ENCODE measurements at places on chromosomes 5 and 9.
A peak's percentile ranks its signal among the peaks of the same experiment; 100 is the strongest.

DNA sequence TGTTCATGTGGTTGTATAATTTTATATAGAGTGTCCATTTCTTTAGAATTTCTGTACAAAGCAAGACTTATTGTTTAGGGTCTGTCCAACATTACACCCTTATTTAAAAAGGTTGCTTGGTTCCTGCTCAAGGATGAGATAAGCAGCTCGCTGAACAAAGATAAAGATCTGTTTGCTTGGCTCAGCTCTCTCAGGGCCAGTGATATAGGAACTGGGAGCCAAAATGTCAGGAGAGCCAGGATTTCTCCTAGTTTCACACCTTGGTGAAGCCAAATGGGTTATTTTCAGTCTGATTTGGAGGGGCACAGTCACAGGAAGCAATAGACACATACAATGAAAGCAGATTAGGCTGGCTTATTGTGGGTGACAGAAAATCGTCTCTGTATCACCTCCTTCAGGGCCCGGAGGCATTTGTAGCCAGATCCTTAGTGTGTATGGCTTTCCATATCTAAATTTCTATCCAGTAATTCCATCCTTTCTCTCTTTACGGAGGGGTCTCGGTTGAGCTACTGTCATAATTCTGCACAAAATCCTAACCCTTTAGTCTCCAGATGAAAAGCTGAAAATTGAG lies 396.4 kb downstream of the TMEM232 start:
- no peak for DNase-seq

GRCh38 chr5:154254896-154255295 lies 64.4 kb downstream of the GALNT10 start:
- no peak for DNase-seq

- no peak for DNase-seq
Measured at GRCh38 chr9:78357165-78357873, 60.4 kb downstream of the PSAT1 start.

- DNase-seq, result peak; percentile 39
Measured at GRCh38 chr5:93926831-93927620, 185.6 kb upstream of the POU5F2 start.

DNA sequence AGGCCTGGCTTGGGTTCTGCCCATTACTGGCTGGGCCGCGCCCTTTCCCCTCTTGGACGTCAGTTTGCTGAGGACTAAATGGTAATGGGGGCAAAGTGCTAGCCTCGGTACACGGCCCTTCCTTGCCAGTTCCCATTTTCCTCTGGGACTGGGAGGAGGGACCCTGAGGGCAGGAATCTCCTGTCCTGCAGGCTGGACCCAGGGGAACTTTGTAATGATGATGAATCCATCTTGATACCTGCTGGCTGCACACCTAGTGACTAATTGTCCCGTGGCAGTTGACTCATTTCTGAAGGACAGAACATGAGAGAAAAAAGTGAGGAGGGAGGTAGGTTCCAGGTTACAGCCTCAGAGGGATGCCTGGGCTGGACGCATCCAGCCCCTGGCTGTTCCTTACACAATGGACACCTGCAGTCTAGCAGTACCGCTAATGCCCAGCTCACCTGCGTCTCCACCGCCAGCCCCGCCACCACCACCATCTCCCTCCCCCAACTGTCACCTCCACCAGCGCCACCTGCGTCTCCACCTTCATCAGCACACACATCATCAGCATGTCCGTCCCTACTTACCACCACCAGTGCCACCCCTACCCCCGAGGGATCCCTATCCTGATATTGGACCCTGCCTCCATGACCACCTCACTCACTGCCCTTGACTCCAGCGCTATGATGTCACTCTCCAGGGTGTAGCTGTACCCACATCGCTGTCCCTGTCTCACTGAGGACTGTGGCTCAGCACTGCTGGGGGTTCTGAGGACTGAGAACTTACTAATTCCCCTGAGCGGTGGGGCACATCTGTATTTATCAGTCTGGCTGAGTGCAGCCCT lies 4.3 kb downstream of the CDHR2 start:
- no peak for DNase-seq

- DNase-seq, result no peak
Measured at GRCh38 chr9:71490810-71491209, 277.5 kb downstream of the CEMIP2 start.

- no peak for DNase-seq
Measured at GRCh38 chr9:134896834-134897583, 16.4 kb downstream of the FCN2 start.

GRCh38 chr9:34451135-34451534 lies 7.2 kb downstream of the FAM219A start:
- no peak for DNase-seq

GRCh38 chr9:69834591-69835184 lies 14.1 kb downstream of the CFAP95 start:
- no peak for DNase-seq

GRCh38 chr5:158876263-158876942 lies 223.3 kb downstream of the EBF1 start:
- no peak for DNase-seq

DNA sequence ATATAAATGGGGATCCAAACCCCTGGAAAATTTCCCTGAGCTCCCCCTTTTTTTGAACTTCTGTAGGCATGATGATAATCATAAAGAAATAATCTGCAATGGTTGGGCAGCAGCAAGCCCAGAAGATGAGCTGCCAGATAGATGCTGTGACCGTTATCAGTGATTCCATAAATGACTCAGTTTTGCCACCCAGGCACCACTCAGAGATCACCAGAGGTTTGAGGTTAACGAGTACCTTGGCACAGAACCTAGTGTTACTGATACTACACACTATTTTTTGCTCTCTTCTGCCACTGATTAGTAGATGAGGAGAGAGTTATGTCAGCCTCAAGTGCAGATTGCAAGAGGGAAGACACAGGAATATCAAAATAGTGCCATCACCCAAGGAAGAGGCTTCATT lies 199.3 kb upstream of the PTGER4 start:
- no peak for DNase-seq

DNA sequence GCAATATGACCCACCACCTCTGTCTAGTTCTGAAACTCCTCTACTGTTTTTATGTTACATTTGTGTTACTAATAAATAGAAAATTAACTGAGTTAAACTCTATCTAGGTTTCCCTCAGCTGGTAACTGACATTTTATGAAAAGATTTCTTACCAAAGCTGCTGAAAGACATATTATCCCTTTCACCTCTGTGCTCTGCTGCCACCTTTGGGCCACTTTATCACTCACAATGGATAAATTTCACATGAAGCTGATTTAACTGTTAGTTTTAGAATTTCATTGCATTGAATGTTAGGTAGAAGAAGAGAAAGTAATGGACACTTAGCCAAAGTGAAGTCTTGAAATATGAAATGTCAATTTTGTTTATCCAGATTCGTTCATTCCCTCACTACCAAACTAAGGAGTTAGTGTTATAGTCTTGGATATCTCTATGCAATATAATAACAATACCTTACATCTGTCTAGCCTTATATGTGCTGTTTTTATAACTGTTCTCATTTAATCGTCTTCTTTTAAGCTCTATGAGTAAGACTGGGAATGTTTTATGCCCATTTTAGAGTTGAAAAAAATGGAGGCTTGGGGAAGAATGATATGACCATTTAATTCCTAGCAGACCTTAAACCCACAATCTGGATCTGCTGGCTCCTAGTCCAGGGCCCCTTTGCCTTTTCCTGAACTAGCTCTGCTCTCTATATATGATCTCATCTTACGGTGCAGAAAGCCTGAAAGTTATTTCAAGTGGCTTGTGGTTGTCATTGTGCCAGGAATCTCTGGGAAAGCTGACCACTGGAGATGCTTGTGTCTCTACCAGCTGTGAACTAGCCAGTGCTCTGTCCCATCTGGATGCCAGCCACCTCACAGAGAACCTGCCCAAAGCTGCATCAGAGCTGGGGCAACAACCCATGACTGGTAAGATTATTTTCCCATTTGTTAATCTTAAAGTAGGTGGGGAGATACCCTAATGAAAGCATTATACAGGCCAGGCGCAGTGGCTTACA lies 97.1 kb downstream of the GOLPH3 start:
- DNase-seq, result peak; percentile 57

DNA sequence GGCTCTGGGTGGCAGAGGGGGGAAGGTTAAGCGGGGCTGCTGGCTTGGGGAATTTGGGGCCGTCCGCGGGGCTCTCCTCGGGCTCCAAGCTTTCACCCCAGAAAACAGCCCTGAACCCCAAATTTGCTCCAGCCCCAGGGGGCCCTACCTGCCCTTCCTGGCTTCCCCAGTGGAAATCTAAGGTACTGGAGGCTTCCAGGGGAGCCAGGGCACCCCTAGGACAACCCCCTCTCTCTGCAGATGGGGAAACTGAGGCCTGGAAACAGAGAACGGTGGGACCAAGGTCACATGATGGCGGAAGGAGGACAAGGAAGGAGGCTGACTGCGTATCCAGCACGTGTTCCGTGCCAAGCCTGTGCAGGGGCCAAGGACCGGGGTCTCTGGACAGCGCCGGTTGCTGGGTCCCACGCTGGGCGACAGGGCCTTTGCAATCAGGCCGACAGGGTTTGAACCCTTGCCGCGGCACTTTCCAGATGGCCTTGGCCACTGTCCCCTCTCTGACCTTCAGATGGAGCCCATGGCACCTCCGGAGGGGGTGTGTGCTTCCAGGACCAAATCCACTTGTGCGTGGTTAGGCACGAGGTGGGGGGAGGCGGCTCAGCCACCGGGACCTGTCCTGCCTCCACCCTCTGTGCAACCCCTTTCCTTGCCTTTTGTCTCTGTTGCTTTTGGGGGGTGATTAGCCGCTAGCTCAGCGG lies 183.1 kb downstream of the C9orf50 start:
- DNase-seq, result no peak

- peak; percentile 96 for DNase-seq
Measured at GRCh38 chr5:34749431-34749873, 89.5 kb upstream of the TTC23L start.

- peak; percentile 24 for DNase-seq
Measured at GRCh38 chr9:121921444-121921843, 171.7 kb downstream of the TTLL11 start.

DNA sequence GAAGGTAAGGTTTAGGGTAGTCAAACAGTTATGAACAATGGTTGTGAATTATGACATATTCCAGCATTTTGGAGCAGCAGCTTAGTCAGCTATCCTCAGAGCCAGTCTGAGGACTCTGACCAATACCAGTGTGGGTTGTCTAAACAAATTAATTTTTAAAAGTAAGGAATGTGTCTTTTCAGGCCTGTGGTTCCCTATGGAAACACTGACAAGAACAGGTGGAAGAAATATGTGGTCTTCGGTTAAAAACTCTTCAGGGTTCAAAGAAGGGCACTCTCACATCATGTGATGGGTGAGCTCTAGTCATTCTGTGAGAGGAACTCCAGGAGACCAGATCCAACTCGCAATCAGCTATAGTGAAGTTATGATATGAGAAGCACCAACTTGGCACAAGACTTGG lies 33.5 kb upstream of the ALDOB start:
- no peak for DNase-seq

DNA sequence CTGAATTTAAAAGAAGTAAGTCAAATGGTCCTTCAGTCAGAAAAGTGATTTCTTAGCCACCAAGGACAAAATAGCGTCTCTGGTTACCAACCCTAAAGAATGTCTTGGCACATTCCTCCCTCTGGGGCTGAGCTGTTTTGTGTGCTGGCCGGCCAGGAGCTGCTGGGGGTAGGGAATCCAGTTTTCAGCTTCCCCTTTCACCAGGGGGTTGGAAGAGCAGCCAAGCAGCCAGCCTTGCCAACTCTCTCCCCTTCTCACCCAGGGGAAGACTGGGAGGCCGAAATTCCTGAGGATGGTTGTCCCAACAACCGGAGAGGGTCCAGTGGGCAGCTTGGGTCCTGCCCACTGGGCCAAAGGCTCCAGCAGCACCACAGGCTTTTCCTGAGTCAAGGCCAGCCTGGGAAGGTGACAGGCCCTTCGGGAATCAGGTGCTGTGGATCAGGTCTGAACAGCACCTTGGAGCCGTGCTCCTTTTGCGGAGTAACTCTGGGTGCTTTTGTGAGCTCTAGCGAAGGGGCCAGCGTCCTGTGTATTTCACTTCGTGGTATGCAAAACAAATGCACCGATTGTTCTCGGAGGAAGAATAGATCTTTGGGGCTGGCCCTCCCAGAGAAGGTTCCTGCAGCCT lies 4.2 kb downstream of the WWC1 start:
- DNase-seq, result peak; percentile 83

DNA sequence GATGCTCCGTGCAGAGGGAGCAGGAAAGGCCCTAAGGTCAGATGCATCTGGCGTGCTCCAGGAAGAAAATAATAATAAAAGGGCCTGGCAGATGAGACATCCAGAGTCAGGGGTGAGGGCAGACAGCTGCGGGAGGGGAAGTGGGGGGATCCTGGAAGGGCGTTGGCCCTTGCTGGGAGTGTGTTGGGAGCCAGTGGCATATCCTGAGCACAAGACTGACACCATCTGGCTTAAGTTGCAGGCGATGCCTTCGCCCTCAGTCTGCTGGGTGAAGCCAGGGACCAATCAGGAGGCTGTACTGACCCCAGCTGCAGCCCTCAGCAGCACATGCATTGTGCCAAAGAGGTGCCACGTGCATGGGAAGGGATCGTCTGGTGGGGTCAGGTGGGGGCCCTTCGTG lies 3.8 kb downstream of the OR2V2 start:
- DNase-seq, result no peak

DNA sequence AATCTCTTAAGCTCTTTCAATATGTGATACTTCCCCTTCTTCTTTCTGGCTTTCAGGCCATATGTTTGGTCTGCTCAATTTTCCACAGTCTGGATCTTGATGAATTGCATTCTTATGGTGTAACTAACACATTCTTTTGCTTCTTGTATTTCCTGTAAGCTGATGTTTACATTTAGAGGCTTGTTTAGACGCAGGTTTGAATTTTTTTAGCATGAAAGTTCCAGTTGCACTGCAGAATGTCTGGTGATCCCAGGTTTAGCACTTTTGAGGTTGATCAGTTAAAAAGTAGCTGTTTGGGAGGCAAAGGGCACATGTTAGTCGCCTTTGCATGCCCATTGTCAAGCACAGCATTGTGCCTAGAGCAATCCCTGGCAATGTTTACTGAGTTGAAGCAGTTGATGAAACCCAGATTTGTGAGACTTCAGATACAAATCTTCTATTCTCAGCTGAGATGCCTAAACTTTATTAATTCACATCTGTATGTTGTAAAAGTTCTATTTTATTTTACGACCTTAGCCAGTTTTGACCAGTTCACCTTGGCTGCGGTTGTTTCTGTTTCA lies 59.6 kb upstream of the SPATA31C2 start:
- DNase-seq, result peak; percentile 93

GRCh38 chr9:134352247-134352933 lies 26.1 kb downstream of the RXRA start:
- no peak for DNase-seq

GRCh38 chr9:37760416-37761161 lies 7.0 kb downstream of the TRMT10B start:
- DNase-seq, result peak; percentile 64

DNA sequence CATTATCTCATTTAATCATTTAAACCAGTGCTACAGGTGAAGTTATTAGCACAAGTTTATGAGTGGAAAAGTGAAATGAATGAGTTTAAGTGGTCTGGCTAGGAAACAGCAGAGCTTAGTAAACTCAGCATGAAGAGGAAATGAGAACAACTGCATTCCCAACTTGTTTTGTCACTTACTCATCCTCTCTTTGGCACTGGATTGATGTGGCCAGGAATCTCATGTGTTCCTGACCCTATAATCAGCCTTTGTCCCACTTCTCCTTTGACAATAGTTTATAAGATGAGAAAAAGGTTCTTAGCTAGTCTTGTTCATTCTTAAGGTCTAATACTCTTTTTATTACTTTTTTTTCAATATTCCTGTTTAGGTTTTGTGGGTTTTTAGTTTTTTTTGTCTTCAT lies 559.2 kb upstream of the TLE4 start:
- peak; percentile 52 for DNase-seq

- peak; percentile 75 for DNase-seq
Measured at GRCh38 chr9:136245219-136246150, at the start of gene QSOX2. QSOX2 (minus strand) TSS chr9:136245812; CDS start chr9:136245803, 9 bp downstream.

GRCh38 chr9:84669288-84670137 lies at the start of gene NTRK2:
NTRK2 (plus strand) TSS chr9:84669729; CDS start chr9:84670749, 1,020 bp downstream.
- DNase-seq, result peak; percentile 23
